ENCODE measurements at places on chromosomes 7 and 10.

DNA sequence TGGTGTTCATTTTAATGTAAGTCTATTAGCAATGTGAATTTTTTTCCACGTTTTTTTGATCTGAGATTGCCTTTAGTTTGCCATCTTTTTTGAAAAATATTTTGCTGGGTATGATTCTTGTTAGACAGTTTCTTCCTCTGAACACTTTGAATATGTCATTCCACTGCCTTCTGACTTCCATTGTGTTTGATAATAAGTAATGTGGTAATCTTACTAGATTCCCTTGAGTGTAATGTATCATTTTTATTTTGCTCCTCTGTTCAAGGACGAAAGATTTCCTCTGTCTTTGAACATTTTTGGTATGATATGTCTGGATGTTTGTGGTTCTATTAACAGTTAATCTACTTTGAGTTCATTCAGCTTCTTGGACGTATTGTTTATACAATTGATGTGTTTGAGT is 371.4 kb downstream of the SUGCT start:
- DNase-seq, result no peak

GRCh38 chr7:66219805-66220204 is 14.7 kb downstream of the TPST1 start:
- DNase-seq, result no peak

- no peak for DNase-seq
Observed at GRCh38 chr10:110861930-110862649, 9.6 kb upstream of the PDCD4 start.

DNA sequence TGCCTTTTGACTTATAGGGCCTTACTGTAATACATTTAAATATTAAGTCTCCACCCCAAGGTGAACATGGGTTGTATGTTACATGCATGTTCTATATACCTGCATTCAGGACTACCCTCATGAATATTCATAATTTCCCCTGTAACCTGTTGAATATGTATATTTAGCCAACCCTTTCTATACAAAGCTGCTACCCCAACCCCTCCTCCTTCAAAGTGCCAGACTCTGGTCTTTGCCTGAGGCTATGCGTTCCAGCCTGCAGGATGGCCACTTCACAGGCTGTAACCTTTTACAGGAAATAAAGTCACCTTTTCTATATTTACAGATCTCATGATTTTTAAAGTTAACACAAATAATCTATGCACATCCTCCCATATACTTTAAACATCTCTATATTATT is 10.1 kb upstream of the UNC5B start:
- DNase-seq, result no peak

GRCh38 chr10:59362144-59362958 is at the start of gene FAM13C:
Gene FAM13C (minus strand): TSS chr10:59362549. CDS start chr10:59362460, 89 bp downstream.
- peak; percentile 80 for DNase-seq

DNA sequence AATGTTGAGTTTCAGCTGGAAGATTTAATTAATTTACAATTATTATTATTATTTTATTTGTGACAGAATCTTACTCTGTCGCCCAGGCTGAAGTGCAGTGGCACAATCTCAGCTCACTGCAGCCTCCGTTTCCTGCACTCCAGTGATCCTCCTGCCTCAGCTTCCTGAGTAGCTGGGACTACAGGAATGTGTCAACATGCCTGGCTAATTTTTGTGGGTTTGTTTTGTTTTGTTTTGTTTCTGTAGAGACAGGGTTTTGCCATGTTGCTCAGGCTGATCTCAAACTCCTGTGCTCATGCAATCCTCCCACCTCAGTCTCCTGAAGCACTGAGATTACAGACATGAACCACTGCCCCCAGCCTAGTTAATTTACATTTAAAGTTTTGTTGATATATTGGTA is 93.8 kb upstream of the MEOX2 start:
- DNase-seq, result no peak

DNA sequence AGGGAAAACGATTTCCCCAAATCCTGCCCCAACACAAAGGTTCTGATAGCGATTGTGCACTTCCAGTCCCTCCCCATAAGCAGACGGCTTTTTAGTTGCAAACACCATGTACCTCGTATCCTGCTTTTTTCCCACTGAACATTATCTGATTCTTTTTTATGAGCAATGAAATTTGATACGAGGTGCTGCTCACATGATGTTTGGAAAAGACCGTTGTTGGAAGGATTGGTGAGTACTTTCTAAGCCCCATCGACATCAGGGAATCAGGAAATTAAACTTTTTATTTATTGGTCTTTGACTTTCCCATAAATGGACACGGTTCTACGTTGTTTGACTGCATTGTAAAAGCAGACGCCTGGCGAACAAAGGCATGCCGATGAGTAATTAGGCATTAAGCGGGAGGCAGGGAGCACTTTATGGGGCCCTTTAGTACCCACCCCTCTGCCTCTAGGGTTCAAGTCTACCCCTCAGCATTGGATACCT is 49.4 kb downstream of the TEX36 start:
- no peak for DNase-seq

- DNase-seq, result no peak
Observed at GRCh38 chr7:105711726-105712402, 130.6 kb upstream of the EFCAB10 start.

DNA sequence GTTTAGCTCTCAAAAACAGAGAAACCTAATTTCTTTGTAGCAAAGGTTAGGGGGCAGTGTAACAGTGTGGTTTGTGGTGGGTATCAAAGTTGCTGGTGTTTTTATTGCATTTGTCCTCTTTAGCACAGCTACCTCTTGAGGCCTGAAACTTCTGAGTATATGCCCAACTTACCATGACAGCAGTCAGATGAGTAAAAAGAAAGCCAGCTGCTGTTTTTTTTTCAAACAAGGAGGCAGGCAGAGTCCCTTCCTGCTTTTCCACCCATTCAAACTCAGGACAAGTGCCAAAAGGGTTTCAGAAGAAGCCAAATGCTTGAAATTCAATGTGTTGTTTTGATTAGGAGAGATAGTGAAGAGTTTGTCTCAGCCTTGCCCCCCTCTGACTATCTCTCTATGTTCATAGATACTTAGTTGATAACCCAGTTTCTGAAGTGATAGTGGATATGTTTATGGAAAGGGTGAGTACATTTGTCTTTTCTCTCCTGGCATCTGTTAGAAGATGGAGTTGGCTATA is 23.1 kb downstream of the GBF1 start:
- DNase-seq, result no peak

GRCh38 chr7:47553309-47553708 is 28.6 kb downstream of the TNS3 start:
- DNase-seq, result no peak

- no peak for DNase-seq
Observed at GRCh38 chr10:1417574-1417973, 319.8 kb downstream of the ADARB2 start.

DNA sequence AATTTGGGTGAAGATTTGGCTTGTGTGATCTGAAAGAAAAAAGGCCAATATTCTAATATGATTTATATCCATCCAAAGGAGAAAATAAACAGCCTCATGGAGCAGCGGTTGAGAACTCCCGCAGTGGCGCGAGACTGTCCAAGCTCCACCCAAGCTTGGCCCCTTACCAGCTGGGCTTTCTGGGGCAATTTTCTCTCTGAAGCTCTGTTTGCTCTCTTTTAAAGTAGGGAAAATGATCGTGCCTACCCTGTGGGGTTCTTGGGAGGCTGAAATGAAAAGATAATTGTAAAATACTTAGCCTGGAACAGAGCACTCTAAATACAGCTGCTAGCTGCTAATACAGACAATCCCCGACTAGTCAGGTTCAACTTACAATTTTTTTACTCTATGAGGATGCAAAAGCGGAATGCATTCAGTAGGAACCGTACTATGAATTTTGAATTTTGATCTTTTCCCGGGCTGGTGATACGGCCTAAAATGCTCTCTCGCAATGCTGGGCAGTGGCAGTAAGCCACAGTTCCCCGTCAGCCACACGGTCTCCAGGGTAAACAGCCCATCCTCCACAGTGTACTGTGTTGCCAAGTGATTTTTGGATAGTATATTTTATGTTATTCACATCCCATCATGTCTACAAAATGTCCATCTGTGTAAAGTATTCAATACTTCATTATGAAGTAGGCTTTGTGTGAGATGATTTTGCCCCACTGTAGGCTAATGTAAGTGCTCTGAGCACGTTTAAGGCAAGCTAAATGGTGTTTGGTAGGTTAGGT is 137.7 kb downstream of the CHN2 start:
- DNase-seq, result no peak

DNA sequence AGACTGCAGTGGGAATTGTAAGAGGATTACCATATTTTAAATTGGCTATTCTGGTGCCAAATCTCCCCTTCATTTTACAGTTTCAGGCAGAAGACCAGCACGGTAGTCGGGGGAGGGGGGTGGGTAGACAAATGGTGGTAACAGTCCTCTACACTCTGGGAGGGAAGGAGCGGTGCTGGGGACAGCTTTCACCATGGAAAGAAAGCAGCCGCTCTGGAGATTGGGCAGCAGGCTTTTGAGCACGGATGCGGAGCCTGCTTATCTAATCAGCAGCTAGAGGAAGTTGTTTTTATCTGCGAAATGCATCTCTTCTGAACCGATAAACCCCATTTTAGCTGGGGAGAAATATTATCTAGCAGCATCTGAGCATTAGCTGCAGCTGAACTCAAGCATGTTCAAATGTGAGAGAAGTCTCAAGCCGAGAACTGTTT is 28.7 kb downstream of the IKZF1 start:
- DNase-seq, result no peak

DNA sequence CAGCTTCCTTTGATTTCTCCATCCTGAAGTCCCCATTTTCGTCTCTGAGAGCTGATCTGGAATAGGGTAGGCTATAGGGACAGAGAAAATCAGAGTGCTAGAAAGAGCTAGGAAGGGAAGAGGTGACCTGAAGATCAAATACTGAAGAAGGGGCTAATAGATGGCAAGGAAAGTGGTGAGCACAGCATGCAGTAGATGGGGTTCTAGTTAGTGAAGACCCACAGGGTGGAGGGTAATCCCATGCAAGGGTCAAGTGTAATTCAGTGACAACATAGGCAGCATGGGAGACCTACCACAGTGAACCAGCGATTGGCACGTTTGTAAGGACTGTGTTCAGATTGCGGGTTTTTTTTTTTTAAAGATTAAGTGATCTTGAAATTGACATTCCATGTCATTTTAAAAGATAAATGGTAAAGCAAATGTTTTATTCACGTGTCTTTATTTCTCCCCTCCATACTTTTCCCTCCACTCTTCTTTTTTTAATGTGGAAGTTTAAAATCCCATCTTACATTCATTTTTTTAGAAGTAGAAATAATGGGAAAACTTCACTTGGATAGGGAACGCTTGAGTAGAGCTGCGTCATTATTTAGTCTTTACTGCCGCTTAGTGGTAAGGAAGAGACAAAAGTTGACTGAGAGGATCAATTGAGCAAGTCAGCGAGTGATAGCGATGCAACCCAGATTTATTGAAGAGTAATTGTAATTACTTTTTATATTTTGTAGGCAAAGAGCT is 21.0 kb upstream of the ABI1 start:
- DNase-seq, result no peak

DNA sequence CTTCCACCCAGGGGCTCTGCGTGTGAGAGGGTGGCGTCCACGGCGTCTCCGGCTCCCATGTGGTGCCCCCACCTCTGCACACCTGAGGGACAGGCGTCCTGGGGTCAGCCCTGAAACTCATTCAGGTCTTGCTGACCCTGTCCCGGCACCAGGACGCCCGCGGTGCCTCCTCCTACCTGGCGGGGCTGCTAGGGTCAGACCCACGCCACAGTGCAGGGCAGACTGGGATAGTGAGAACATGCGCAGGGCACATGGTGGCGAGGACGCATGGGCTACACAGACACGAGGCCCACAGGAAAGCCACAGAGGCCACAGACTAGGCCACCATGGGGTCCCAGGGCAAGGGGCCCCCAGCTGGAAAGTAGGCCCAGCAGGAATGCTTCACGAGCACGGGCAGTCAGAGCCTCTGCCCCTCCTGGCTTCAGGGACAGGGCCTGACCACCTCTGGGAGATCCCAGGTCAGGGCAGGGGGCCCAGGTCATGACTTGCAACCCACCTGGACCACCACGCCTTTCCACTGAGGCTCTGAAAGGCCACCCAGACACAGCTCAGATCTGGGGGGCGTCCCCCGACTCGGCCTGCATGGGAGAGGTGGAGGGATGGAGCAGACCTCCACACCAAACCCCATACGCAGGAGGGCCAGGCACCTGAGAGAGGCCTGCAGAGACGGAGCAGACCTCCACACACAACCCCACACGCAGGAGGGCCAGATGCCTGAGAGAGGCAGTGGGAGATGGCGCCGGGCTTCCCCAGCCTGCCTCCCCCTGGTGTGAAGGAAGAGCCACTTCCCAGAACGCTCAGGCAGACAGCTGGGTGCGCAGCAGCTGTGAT is 188.6 kb downstream of the ELFN1 start:
- DNase-seq, result no peak

- DNase-seq, result no peak
Observed at GRCh38 chr10:72687035-72687434, 4.9 kb upstream of the MCU start.

- no peak for DNase-seq
Observed at GRCh38 chr7:99831595-99831994, 3.8 kb downstream of the CYP3A43 start.

DNA sequence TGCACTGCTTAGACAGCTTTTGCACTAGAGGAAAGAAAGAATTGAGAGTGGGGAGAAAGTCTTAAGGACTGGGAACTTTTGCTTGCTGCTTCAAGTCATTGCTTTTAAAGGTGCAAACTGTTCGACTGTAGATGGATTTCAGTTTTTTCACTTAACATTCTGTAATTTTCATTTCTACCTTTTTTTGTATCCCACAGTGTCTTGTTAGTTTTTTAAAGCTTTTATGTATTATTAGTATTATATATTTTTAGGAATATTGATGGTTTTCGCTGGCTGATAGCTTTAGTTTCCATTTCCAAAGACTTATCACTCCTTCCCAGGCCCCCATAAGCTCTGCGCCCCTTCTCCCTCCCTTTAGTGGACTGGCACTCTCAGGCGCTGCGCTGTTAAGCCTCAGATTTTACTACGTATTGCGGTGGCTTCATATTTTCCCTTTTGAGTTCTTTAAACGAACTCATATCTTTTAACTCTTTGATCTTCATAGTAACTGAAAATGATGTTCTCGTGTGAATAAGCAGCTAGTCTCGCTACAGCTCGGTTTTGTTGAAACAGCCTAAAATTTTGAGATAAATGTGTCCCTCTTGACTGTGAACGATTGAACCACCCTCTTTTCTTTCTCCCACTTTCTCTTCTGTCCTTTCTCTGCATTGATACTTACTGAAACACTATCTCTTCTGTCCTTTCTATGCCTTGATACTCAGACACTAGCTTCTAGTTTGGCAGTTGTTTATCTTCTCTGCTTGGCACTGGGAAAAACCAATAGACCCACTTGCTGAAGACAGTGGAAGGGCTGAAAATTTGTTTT is 2.5 kb upstream of the ETV1 start:
- DNase-seq, result peak; percentile 51

GRCh38 chr10:88494537-88494936 is 88.6 kb downstream of the RNLS start:
- no peak for DNase-seq

GRCh38 chr10:104681485-104681884 is 40.4 kb downstream of the SORCS3 start:
- no peak for DNase-seq

GRCh38 chr7:40348126-40348728 is 213.4 kb downstream of the SUGCT start:
- DNase-seq, result no peak

GRCh38 chr10:3785851-3786271 is 852 bp upstream of the KLF6 start:
- DNase-seq, result peak; percentile 72
